ENCODE measurements at places on chromosomes 11 and 22.

- no peak for DNase-seq
Observed at GRCh38 chr11:133618544-133618943, 86.2 kb upstream of the OPCML start.

- DNase-seq: no peak
Observed at GRCh38 chr11:79762279-79762921, 321.6 kb upstream of the TENM4 start.

DNA sequence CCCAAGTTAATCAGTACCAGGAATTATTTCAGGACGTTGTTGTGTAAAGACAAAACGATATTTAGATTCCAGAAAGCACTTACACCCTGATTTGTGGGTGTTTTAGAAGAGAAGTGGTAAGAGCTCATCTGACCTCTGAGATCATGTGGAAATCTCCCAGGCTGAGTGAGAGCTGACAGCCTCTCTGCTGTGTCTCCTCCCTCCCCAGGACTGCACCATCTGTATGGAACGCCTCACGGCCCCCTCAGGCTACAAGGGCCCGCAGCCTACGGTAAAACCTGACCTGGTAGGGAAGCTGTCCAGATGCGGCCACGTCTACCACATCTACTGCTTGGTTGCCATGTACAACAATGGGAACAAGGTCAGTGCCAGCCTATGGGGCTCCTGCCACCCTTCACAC is 20.0 kb downstream of the DTX4 start:
- no peak for DNase-seq

DNA sequence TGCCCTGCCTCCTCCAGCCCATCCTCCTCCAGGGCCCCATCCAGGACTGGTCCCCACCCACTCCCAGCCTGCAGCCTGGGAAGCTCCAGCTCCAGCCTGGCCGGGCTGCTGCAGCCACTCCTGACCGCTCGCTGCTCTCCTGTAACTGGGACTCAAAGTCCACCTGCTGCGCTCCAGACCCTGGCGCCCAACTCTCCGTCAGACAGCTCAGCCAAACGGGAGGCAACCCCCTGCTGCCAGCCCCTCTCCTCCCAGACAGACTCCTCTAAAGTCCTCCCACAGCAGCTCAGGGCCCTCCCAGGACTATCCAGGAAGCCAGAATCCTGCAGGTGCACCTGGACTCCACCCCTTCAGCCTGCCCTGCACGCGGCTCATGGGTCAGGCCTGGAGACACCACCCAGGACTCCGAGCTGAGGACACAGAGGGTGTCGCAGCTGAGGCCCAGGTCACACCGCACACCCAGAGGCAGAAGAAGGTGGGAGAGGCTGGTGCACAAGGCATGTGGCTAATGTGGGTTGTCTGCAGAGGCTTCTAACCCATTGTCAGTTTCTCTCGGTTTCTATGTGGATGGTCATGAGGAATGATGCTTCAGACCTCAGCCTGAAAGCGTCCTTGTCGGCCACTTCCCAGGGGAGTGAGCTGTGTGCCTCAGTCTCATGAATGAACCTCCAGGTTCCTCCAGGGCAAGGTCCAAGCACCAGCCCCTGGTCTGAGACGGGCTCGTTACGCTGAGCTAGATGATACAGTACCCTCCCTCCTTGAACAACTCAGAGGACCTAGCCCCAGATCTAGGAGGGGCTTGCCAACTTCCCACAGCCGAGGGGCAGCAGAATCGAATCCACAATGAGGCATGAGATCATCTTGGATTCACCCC is 1514.8 kb downstream of the TBC1D22A start:
- no peak for DNase-seq

DNA sequence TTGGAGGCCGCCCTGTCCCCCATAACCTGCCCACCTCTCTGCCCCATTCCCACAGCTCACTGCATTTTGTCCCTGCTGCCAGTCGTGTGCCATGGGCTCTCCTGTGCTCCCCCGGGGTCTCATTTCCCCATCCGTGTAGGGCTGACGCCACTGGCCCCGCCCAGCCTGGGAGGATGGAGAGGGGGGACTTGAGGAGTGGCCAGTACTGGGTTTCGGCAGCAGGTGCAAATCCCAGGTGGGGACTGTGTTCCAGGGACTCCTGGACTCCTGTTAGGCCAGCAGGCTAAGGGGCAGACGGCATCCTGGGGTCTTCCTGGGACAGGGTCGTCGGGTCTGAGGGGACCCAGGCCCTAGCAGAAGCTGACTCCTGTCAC is 1.2 kb upstream of the MYO7A start:
- no peak for DNase-seq

DNA sequence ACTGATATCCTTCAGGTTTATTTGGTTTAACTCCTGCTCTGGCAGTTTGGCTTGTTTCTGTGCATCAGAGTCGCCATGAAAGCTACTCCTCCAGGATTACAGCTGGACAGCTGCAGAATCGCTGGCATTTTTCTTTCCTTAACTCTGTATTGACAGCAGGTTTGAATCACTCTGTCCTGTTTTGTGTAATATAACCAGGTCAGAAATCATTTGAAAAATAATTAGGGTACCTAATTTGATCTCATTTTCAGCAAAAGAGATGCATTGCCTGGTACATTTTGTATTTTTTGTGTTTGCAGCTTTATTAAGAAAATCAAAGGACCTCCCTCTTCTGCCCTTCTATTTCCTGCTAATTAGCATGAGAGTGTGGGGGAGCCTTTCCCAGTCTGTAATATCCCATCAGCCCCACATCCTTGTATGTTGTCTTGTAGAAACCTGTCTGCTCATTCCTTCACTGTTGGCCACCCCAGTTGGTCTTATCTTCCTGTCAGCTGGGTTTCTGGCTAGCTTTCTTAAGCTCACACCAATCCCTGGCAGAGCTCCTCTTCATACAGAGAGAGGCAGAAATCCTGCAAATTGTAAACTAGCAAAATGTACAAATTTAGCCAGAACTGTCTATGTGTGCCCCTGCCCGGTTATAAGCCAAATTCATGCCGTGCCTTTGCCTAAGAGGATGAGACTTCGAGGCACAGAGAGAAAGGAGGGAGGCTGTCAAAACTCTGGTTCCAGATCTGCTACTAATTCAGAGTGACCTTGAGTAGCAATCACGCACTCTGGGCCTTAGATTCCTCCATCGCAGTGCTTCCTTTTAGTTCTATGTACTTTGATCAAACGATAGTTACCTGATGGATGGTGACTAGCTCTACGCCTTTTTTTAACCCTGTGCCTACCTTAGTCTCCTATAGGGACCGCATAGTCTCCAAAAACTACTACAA is 200.6 kb downstream of the NAV2 start:
- DNase-seq: no peak

GRCh38 chr11:119340335-119341221 is at the start of gene C1QTNF5:
Gene C1QTNF5 (minus strand): TSS chr11:119340883. CDS start chr11:119340397, 486 bp downstream.
- peak; percentile 84 for DNase-seq

GRCh38 chr11:118734031-118734430 is 54.6 kb upstream of the TREH start:
- DNase-seq: no peak

- no peak for DNase-seq
Observed at GRCh38 chr11:117425679-117426296, 98.1 kb downstream of the CEP164 start.

DNA sequence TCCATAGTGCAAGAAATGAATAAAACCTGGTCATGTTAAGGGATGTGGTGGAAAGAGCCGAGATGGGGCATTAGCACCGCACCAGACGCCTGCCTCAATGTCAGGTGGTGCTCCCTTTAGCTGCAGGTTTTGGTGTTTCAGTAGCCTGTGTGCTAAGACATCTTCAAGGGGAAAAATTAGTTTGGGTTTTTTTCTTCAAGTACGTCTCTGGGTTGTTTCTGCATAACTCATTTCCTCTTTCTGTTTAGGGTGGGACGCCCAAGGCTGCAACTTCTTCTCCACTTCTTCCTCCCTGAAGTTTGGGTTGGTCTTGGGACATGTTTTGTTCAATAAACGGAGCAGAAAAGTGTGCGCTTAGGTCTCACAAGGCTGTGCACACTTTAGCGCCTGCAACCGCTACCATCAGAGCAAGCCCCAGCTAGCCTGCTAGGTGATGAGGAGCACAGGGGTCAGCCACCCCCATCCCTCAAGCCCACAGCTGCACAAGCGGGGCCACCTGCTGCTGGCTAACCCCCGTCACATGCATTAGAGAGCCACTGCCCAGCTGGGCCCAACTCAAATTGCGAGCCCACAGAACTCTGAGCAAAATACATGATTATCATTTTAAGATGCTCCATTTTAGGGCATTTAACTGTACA is 1495.7 kb downstream of the TBC1D22A start:
- DNase-seq: no peak

DNA sequence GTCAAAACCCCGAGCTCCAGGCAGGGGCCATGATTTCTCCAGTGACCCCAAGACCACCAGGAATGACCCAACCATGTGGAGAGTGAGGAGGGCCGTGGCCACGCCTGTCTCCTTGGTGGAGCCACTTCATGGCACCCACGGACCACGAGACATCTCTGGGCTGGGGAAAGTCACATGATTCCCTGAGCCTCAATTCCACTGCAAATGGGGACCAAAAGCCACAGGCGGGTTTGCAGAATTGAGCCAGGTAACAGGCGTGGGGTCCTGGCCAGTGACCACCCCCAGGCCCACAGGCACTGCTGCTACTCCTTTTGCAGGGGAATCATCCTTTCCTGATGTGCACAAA is 178.9 kb downstream of the CTTN start:
- no peak for DNase-seq

DNA sequence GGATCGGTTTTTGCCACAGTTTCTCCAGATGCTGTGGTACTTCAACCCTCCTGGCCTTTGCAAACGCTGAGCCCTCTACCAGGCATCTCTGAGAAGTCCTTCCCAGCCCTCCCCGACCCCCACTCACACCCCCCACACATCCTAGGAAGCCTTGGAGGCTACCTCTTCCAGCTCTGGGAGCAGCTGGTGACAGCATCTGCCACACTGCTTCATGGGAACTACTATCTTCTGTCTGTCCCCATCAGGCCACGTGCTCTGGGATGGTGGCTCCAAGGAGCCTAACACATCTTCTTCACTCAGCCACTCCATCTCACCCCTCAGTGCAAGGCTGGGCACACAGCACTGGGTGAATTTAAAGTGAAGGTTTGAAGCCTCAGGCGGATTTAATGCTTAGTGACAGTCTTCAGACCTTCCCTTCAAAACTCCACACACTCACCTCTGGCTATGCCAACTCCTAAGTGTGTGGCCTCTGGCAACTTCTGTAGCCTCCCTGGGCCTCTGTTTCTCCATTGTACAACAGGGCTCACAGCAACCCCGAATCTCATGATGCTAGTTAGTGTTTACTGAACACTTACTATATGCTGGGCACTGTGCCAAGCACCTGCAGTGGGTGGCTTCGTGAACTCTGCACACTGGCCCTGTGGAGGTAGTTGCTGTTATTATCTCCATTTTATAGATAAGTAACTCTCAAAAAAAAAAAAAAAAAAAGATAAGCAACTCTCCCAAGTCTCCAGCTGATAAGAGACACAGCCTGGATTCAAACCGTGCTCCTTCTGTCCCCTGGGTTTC is 7.3 kb upstream of the TP53I11 start:
- no peak for DNase-seq

DNA sequence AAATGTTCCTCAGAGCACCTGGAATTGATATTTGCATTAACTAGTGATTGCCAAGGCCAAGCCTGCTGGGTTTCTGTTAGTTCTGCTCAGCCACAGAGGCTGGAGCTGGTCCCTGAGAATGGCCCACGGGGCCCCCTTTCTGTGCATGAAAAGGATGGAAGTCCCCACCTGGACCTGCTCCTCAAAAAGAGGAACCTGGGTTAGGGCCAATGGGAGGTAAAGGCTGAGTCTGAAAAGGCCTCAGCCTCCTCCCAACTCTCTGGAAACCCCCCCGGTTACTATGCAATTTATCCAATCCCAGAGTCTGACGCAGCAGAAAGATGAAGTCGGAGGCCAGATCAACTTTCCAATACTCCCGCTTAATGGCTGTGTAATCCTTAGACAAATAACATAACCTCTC is 6.8 kb upstream of the CREB3L1 start:
- DNase-seq: no peak

GRCh38 chr22:20511578-20512229 is 4.3 kb downstream of the MED15 start:
- no peak for DNase-seq

- DNase-seq: no peak
Observed at GRCh38 chr22:19085233-19085718, 36.9 kb downstream of the DGCR2 start.

DNA sequence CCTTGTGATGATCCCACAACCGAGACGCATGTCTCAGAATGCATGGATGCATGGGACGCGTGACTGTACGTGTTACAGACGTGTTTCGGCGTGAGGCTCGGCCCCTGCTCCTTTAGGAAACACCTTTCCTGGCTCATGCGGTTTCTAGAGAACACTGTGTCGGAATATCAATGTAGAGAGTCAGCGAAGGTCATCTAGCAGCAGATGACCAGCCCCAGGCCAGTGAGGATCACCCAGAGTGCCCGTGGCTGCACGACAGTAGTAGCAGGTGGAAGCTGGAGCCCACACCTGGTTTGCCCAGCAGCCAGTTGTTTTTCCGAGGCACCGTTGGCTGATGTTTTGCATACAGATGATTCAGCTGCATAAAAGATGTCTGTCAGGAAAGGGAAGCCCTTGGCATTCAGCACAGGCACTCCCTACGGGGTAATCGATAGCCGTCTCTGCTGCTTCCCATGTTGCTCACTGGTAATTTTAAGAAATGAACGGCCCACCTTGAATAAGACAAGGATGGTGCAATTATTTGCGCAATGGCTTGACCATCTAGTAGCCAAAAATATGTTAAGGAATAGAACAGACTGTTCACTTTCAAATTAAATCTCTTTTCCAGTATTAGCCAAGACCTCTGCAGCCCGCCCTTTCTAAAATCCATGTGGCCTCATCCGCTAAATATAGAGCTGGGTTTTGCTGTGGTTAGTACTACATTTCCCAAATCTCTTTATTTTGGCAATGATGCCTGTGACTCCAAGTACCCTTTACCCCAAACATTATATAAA is 1.1 kb upstream of the CLTCL1 start:
- DNase-seq: no peak

GRCh38 chr11:118224511-118225188 is at the start of gene JAML:
Gene JAML (minus strand): TSS chr11:118225011. CDS start chr11:118214866, 10,145 bp downstream.
- peak; percentile 54 for DNase-seq

DNA sequence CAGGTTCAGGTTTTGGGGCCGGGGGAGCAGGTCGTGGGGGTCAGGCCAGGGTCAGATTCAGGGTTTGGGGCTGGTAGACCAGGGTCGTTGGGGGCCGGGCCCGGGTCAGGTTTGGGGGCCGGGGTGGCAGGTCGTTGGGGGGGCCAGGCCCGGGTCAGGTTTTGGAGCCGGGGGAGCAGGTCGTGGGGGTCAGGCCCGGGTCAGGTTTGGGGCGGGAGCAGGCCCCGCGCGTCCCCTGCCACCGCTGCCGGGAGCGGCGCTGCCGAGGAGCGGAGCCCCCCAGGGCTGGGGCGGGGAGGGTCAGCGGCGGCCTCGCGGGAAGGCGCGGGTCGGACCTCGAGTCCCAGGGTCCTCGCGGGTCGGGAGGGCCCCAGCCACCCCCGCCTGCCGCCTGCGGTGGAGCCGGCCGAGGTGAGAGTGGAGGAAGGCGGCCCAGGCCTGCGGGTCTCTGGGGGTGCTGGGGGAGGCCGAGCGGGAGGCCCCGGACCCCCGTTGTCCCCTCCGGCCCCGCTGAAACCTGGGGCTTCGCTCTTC is 535 bp downstream of the TRABD start:
- no peak for DNase-seq
